ENCODE measurements at places on chromosomes 6 and 20.

DNA sequence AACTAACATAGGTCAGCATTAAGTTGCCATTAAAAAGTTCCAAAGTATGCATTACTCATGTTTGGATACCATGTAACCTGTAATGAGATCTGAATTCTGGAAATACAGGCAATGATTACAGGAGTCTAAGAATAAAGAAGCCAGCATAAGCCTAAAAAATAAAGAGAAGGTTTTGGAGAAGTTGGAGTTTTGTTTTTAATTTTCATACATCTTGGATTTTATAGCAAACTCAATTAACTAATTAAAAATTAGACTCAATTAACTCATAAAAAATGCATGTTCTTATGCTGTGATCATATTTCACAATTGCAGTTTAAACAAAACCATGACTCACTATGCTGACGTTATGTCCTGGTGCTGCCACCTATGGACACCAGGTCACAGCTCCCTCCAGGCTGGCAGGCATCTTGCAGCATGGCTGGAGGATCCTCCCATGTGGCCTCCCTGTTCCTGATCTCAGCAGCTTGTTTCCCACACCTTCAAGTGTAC lies 648.8 kb upstream of the AGPAT4 start:
- DNase-seq = no peak

- no peak for DNase-seq
Observed at GRCh38 chr6:156842598-156843250, 65.5 kb downstream of the ARID1B start.

- no peak for DNase-seq
Observed at GRCh38 chr6:123661105-123661891, 24.5 kb upstream of the TRDN start.

GRCh38 chr20:51198876-51199523 lies 176.1 kb upstream of the KCNG1 start:
- no peak for DNase-seq

DNA sequence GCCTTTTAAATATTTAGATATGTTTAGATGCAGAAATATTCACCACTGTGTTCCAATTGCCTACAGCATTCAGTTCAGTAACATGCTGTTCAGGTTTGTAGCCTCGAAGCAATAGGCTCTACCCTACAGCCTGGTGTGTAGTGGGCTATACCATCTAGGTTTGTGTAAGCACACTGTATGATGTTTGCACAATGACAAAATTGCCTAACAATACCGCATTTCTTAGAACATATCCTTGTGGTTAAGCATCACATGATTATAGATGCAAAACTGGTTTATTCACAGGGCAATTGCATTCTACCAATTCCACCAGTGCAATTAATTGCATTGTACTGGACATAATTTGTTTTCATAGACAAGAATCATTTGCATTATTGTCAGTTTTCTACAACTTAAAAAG lies 7.9 kb upstream of the SLC22A16 start:
- no peak for DNase-seq

DNA sequence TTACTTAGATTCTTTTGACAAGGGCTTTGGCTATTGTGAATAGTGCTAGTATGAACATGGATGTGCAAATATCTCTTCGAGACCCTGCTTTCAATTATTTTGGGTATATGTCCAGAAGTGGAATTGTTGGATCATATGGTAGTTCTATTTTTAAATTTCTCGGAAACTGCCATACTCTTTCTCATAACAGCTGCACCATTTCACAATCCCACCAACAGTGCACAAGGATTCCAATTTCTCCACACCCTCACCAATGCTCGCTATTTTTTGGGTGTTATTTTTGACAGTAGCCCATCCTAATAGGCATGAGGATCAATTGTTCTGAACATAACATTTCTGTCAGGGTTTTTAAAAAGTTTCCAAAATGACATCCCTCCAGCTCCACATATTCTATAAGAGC lies 69.2 kb upstream of the ESR1 start:
- no peak for DNase-seq

DNA sequence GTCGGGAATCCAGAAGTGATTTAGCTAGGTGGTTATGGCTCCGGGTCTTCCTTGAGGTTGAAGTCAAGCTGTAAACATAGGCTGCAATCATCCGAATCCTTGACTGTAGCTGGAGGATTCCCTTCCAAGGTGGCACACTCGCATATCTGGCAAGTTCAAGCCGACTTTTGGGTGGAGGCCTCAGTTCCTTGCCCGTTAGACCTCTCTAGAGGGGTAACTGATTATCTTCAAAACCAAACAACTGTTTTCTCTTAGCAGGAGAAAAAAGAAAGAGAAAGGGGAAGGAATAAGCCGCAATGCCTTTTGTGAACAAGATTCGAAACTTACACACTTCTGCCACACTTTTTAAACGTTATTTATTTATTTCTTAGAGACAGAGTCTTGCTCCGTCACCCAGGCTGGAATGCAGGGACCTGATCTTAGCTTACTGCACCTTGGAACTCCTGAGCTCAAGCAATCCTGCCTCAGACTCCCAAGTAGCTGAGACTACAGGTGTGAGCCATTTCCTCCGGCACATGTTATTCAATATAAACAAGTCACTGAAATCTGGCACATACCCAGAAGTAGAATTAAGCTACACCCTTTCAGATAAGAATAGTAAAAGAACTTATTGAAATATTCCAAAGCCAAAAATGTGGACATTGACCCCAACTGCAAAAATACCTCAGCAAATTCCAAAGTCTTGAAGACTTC lies 76.3 kb downstream of the HFE start:
- no peak for DNase-seq

GRCh38 chr6:5403076-5403475 lies 141.8 kb downstream of the FARS2 start:
- no peak for DNase-seq

DNA sequence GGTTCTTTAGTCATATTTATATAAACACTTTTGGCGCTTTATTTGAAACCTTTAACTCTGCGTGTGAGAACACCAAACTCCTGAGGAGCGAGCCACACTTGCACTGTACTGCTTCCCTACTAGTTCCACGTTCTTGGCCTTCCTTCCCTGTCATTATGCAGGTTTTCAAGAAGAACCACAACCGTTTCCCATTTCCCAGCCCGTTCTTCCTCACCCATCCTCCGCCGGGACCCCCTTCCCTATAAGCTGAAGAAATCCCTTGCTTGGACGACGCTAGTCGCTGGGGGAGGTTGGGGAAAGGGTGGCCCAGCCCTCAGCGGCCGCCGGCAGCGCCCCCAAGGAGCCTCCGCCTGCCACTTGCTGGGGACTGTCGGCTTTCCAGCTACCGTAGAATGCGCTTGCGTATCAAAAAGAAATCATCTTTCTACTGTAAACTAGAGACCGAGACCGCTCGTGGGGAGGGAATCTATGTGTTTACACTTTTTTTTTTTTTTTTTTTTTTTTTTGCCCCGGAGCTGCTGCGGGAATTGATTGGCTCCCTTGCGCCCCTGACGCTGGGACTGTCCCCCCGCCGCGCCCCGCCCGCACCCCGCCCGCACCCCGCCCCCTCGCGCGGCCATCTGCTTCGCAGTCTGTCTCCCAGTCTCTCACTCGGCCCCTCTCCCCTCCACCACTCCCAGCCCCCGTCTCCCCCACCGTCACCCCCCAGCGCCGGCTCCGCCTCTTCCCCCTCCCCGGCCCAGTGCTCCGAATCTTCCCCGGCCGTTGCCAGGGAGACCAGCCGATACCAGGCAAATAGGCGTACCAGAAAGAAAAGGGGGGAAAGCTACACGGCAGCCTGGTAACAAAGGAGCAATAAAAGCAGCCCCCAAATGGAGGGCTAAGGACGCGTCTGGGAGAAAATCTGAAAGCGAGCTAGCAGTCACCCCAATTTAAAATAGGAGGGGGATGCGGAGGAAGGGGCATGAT lies 2.3 kb upstream of the MARCKS start:
- DNase-seq = no peak

DNA sequence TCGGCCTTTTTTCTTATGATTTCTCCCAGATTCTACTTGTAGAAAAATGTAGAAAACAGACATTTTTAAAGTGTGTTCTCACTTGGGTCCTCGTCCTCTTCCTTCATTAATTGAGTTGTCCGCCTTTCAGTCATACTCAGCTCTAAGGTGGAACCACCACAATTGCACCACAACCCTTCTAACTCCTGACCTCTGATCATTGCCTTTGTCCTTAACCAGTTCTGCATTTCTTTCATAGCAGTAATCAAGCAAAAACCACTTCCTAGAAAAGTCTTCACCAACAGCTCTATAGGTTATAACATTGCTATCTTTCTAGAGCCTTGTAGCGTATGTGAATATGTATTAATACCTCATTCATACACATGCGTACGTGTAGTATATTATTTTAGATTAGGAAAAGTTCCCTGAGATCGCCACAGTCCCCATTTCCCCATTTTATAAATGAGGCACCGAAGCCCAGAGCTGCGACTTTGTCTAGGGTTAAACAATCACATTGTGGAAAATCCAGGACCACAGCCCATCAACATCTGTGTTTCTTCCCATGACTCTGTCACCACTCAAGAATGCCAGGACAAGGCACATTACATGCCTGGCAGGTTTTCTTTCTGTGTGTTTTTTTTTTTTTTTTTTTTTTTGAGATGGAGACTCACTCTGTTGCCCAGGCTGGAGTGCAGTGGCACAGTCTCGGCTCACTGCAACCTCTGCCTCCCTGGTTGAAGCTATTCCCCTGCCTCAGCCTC lies 175.5 kb downstream of the BTBD3 start:
- no peak for DNase-seq

DNA sequence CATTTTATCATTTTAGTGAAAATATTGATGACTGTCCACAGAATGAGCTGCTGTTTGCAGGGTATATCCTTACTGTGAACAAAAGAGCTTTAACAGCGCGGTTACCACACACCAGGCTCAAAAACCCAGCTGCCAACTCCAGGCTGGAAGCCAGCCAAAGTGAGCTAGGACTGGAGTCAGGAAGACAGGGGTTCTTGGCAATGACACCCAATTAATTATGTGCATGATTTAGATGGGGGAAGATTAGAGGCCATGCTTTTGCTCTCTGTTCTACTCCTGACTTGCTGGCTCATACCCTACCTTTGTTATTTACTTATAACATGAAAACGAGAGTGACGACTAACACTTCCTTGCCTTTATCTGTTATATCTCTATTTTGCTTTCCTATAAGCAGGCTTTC lies 128.9 kb upstream of the SHLD1 start:
- no peak for DNase-seq

DNA sequence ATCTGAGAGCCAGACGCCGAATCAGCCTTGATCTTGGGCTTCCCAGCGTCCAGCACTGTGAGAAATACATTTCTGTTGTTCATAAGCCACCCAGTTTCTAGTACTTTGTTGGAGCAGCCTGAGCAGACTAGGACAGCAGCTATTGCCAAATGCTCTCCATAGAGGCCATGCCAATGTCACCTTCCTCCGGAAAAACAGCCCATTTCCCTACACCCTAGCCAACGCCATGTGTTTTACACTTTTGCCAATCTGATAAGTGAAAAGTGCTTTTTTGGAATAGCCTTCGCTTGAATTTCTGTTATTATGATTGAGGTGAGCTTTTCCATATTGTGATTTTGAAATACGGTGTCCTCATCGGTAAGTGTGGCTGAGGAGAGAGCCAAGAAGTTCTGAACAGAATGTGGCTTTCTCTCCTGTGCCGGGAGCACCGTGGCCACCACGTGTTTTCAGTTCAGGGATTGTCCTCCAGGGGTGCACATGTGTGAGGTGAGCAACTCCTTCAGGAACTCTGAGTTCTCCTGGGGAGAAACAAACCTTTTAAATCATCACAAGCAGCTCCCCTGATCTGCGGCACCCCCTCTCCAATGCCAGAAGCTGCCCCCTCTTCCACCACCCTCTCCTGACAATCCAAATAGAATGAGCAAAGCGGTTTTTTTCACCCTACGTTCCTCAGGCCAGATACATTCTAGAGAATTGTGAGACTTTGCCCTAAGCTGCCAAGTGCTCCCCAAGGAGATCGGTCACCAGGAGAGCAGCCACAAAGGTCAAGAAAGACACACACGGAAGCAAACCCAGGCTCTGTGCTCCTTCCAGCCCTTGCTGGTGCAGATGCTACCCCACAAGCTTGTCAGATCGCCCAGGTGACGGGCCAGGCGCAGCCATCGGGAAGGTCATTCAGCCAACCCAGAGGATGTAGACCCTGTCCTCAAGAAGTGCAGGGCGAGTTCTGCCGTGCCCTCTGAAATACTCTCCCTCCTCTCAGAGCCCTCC lies 36.0 kb downstream of the TAF8 start:
- no peak for DNase-seq

DNA sequence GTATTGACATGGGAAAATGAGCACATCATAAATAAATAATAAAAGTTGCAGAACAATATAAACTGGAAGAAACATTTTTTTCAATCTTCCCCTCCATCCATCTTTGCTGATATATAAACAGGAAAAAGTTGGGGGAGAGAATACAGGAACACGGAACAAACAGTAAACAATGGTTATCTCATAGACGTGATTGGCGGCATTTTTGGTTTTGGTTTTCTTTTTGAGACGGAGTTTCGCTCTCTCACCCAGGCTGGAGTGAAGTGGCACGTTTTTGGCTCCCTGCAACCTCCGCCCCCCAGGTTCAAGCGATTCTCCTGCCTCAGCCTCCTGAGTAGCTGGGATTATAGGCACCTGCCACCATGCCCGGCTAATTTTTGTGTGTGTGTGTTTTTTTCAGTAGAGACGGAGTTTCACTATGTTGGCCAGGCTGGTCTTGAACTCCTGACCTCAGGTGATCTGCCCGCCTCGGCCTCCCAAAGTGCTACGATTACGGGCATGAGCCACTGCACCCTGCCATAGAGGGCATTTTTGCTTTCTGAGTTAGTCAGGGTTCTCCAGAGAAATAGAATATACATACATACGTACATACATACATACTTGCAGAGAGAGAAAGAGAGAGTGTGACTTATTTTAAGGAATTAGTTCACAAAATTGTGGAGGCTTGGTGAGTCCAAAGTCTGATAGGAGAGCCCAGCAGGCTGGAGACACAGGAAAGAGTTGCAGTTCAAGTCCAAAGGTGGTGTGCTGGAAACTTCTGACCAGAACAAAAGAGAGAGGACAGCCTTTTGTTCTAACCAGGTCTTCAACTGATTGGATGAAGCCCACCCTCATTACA lies 22.6 kb downstream of the GNL1 start:
- DNase-seq = no peak

DNA sequence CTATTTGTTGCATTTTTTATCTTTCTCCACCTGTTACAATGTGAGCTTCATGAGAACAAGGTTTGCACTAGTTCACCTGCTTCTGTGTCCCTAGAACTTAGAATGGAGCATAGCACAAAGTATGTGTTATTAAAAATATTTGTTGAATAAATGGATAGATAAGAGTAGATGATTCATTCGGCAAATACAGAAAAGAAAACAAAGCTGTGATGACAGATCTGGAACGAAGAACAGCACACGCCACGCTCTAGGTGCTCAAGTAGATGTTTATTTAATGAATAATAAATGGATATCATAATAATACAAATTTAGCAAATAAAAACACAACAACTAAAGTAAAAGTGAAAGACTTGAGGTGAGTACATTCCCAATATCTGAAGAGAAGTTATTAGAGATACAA lies 273.1 kb downstream of the HAO1 start:
- no peak for DNase-seq
